ENCODE measurements at places on chromosomes 1 and 21.
A peak's percentile ranks its signal among the peaks of the same experiment; 100 is the strongest.

DNA sequence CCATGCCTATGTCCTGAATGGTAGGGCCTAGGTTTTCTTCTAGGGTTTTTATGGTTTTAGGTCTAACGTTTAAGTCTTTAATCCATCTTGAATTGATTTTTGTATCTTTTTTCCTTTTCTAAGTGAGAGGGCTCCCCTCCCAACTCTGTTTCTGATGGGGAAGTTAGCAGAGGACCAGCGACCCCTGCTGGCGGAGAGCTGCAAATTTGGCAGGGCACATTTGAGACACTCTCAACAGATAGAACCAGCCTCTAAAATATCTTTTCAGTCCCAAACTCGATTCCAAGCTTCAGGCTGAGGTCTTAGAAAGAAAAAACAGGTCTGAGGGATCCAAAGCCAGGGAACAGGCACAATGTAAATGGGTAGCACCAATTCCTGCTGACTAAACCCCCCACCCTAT, 32.5 kb downstream of the LRRC3 start:
- no peak for DNase-seq

DNA sequence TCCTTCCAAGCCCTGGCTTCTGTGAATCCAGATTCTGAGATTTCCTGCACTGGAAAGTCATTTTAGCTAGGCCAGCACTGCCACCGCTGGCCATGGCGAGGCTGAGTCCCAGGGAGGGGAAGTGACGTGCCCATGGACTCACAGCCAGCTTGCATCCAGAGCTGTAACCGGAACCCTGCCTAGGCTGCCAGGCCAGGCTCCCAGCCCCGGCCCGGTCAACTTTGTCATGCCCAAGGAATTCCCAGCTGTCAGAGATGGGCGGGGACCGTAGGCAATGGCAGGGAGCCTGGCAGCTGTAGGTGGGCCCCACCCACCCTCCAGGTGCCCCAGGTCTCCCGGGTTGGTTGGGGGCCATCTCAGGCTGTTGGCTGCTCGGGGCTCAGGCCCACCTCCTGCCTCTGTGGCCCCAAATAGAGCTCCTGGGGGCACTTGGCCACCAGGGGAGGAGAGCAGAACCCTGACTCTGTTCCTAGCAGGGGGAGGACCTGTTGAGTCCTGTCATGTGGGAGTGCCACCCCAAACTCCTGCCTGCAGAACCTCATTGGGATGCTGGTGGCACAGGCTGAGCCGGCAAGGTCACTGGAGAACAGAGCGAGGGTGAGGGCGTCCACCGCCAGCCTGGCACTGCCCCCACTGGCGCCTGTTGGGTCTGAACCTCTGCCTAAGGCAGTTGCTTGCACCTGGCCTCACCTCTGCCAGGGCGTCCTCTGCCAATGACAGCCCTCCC, 57.8 kb downstream of the FOXO6 start:
- DNase-seq: no peak

DNA sequence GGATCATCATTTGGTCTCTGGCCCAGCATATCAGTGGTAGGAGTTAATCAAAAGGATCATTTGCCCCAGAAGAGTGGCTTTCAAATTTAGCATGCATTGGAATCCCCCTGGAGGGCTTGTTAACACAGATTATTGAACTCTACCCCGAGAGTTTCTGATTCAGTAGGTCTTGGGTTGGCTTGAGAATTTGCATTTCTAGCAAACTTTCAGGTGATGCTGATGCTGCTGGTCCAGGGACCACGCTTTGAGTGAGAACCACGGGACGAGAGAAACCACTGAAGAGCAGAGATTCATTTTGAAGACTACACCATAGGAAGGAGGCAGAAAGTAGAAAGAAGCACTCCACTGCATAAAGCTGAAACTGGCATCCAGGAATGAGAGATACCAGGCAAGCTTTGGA, 81.3 kb upstream of the DUSP10 start:
- no peak for DNase-seq

- no peak for DNase-seq
These were observed 209.2 kb downstream of the ZNF326 start for GRCh38 chr1:90204023-90204590.

DNA sequence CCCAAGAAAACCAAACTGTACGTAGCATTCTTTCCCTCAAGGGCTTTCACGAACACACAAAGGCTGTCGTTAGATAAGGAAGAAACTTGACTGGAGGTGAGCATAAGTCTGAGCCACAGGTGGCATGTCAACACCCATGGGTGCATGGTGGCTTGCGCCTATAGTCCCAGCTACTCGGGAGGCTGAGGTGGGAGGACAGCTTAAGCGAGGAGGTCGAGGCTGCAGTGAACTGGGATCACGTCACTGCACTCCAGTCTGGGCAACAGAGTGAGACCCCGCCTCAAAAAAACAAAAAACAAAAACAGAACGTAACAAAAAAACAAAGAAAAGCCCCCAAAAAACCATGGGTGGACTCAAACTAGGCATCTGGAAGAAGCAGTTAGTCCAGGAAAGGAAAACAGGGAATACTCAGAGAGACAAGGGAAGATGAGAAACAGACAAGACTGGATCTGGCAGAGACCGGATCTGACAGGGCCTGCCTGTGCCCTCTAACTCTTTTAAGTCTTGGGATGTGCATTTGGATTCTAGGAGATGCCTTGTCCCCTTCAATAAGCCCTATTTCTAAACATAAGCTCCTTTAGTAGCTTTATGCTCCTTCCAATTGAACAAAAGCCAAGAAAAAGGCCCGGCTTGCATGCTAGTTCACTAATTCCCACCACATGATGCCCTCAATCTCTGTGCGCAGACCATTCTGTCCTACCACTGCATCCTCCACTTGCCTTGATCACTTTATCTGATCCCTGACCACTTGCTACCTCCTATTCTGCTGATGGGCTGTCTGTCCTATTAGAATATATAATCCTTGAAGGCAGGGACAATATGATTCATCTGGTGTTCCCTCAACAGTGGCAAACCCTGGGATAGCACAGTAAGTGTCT, 73.8 kb downstream of the APP start:
- no peak for DNase-seq

GRCh38 chr1:27098431-27099134, 56.3 kb downstream of the SLC9A1 start:
- DNase-seq: no peak

DNA sequence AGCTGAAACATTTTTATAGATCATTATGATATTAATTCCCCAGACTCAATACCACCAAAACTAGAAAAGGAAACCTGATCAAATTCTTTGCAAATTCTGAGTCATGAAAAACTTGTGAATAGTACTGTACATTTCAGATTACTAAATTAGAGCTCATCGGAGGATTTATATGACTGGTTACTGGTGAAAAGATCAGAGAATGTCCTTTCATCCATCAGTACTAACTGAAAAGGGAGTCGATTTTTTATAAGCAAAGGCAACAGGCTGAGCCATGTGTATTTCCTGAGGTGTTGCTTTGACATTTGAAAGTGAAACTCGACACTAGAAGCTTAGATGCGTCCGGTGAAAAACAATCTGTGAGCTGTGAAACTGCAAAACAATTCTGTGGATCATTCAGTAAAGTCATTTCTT, 155.7 kb downstream of the TNFSF18 start:
- DNase-seq: peak; percentile 26

GRCh38 chr21:27104846-27105431, 138.1 kb upstream of the ADAMTS5 start:
- no peak for DNase-seq

DNA sequence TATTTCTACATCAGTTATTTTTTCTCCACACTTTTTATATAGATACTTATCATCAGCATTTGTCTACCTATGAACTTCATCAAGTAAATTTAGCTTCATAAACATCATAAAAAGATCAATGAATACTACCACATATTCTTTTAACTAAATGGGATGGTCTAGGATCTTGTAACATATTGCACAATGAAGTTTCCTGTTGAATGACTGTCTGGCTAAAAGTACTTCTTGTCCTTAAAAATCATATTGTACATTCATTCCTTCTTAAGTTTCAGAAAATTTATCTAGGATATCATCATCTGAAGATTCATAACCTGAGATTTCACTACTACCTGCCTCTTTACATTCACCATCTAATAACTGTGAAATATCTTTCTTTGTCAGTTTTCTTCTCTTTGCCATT, 69.0 kb downstream of the MAGI3 start:
- no peak for DNase-seq

DNA sequence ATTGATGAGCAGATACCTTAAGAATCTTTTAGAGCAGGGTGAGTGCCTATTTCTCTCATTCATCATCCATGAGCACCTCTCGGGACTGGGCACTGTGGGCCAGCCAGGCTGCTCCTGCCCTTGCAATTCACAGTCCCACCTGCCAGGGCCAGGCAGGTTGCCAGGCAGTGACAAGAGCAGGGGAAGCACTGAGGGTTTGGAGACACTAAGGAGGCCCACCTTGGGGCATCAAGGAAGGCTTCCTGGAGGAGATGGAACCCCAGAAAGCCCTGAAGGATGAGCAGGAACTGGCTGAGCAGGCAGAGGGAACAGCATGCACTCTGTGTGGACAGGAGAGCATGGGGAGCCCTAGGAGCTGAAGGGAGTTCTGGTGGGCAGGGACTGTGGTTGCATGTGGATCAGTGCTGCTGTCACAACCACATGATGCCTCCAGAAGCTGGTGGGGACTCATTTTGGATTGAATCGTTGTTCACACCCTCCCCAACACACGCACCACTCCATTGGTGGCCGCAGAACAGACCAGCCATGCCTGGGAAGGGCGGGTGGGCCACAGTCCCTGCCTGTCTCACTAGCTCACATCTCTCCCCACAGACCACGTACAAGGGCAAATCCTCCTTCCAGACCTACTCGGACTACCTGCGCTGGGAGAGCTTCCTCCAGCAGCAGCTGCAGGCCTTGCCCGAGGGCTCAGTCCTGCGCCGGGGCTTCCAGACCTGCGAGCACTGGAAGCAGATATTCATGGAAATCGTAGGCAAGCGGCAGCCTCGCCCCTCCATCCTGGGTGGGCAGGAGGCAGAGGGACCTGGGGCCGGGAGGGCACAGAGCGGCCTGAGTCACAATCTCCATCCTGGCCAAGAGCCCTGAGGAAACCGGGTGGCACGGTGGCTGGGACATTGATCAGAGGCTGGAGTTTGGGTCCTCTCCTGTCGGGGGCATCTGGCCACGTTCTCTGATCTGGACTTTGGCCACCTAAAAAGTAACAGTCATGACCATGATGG, 55.1 kb downstream of the DISP3 start:
- DNase-seq: no peak

DNA sequence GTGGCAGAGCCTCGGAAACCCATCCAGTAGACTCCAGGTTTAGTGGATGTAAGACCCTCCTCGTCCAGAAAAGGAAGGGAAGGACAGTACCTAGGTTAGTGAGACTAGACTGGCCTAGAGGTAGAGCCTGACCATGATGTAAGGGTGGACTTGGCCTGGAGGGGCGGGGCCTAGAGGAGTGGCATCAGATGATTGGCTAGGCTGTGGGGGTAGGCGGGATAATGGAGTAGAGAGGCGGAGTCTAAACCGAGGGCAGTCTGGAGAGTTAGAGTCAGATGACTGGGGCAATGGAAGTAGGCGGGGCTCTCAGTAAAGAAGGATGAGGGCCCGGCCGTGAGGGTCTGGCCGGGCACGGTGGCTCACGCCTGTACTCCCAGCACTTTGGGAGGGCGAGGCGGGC, 70.1 kb downstream of the EPHB2 start:
- no peak for DNase-seq

DNA sequence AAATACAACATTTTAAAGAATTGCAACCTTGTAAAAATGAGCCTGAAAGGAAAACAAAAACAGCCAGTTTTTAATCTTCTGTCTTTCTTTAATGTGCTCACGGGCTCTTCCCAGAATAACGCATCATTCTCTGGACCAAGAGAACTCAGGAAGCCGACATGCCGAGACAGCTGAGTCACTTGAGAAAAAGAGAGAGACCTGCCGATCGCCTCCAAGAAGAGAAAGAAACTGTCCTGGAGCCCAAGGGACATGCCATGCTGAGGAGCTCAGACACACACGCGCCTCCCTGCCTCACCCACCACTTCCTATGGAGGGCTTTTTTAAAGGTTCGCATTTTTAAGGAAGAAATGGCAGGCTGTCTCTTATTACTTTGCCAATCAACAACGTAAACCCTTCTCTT, 176.4 kb downstream of the ZNF281 start:
- DNase-seq: no peak

GRCh38 chr1:53754484-53755312, 15.7 kb upstream of the GLIS1 start:
- no peak for DNase-seq

- DNase-seq: no peak
These were observed 392.3 kb upstream of the ADAMTS5 start for GRCh38 chr21:27359141-27359540.

DNA sequence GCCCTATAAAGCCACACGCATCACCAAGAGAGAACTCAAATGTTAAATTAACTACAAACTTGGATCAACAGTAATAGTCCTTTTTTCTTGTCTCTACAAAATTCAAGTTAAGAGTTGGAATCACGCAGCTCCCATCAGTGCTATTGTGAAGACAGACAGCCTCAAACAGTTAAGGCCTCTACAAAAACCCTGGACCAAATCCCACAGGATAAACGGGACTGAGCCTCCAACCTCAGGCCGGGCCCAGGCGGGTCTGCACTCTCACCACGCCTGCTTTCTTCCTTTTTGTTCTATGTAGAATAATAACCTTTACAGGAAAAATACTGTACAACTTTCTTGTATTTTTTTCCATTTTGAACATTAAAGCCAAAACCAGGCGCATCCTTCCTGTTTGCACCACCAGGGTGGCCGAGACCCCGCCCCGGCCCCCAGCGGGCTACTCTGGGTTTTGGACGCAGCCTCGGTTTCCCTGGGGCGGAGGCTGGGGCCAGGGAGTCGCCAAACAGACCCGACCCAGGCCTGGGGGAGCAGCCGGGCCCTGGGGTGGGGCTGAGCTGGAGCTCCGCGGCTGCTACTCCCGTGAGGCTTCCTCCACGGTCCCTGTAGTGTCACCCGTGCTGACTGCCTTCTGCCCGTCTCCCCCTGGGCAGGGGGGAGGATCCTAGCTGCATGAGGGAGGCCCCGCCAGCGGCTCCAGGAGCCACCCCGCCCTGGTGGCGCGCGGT, 158.4 kb downstream of the CASZ1 start:
- no peak for DNase-seq

DNA sequence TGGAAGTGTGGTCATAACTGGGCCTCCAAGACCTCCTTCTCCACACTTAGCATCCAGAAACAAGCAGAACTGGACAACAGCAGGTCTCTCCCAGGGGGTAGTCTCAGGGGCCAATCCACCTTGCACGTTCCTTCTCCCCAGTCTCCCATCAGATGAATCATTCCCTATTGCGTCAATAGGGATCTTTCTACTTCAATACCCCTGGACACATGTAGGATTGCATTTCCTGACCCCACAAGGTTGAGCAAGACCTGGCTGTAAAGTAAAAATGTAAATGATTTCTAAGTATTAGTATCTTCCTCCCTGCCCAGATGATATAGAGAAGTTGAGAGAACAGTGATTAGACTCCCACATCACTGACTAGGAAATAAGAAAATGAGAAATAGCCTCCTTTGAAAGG, 224.5 kb upstream of the CSF3R start:
- no peak for DNase-seq

DNA sequence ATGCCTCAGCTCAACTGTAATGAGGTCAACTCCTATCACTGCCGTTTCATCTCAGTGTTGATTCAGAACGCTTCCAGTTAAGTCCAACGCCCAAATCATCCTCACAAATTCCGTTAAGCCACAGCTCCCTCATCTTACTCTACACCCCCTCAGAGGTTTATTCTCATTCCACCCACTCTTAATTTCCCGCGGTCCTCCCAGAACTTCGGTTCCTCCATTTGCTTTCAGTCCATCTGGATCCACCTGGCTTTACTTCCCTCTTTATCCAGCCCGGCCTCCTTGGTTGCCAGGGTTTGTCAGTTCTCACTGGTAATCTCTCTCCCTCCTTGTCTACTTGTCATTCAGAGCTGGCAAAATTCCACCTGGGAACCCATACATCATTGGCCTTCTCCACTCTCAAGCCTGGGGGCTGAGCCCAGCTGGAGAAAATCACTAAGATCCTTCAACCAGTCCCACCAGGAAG, 51.3 kb upstream of the RUNX1 start:
- DNase-seq: no peak

Measured in stimulated activated CD8-positive, alpha-beta memory T cell treated with anti-CD3 and anti-CD28 coated beads, Interleukin-15, amount 100 ng/mL, for 4 hours (primary cell).